NCI-H774 (cell line): ENCODE measurements at places on chromosomes 5 and 9.

- no peak for DNase-seq
Measured at GRCh38 chr9:34454571-34455065, 3.8 kb downstream of the FAM219A start.

DNA sequence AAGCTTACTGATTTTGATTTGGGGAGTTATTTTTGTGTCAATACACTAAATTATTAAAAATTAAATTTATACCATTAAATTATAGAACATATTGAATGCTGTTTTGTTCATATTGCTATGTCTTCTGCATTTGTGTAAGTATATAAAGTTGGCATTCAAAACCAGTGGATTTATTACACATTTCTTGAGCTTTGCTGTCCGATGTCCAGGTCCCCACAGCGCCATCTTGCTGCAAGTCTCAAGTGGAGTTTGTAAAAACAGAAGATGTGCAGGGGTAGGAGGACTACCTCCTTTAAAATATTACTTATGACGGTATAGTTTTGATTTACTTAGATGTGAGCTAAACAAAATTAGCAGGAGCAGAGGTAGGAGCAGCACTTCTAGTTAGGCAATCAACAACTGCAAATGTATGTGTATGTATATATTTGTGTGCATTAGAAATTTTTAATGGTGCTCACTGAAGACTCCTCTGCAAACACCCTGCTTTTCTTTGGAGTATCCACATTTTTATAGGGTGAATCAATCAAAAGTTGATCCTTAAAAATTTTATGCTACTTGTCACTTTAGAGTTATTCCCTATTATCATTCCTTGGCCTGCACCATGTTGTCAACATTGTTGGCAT is 37.4 kb downstream of the CPEB4 start:
- DNase-seq, result no peak

- DNase-seq, result peak; percentile 19
Measured at GRCh38 chr9:26744191-26744965, 148.2 kb downstream of the CAAP1 start.

- DNase-seq, result no peak
Measured at GRCh38 chr5:142826741-142827492, 56.7 kb downstream of the ARHGAP26 start.

GRCh38 chr5:67942421-67942820 is 273.1 kb upstream of the PIK3R1 start:
- no peak for DNase-seq

- no peak for DNase-seq
Measured at GRCh38 chr5:169637549-169638121, 560 bp downstream of the DOCK2 start.

DNA sequence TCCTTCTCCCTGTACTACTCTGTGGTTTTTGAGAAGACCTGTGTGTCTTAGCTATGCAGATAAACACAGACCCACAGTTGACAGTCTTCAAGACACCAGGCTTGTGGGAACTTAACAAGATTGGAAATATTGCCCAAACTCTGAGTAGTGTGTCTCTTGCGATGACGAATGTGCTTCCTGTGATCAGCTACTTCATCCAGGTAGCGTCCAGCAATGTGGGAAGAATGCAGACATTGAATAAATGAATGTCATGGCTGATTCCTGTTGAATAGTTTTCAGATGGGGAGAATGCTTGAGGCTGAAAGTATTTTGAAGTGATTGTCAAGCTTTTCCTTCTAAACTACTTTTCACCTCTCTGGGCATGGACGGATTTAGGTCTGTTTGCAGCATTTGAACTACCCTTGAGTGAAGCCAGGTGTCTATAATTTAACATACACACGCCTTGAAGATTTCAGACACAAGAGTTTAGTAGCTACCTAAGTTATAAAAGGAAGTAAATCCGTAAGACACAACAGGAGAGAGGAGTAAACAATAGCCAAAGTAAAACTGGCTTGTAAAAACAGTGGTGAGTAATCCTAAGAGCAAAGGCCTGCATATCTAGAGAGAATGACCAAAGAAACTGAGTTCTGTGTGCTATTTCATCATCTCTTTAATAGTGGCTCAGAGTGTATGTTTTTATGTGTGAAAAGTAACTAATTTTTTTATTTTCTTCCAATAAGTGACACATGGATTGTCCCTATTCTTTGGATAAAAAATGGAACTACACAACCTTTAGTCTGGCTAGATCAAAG is 30.0 kb upstream of the ARL14EPL start:
- no peak for DNase-seq

DNA sequence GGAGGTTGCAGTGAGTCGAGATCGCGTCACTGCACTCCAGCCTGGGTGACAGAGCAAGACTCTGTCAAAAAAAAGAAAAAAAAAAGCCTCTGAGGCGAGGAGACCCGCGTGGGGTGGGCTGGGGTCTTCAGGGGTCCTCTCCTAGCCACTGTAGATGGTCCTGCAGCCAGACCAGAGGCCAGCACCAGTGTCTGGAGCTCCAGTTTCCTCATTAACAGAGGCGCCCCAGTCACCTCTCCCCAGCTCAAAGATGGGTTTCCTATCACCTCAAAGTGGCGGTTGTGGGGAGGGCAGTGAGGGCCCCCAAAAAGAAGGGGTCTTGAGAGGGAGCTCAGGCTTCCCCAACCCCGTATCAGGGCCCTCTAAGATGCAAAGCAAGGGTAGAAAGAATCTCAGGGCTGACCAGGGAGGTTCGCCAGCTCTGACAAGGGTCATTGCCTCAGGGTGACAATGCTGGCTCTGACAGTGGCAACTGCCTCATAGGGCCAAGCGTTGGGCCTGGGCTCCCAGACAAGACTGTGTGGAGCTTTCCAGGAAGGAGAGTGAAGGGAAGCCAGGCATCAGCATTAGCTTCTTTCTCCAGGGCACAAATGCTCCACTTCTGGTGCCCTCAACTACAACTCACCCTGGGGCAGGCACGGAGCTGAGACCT is 15.0 kb downstream of the STK10 start:
- DNase-seq, result no peak

DNA sequence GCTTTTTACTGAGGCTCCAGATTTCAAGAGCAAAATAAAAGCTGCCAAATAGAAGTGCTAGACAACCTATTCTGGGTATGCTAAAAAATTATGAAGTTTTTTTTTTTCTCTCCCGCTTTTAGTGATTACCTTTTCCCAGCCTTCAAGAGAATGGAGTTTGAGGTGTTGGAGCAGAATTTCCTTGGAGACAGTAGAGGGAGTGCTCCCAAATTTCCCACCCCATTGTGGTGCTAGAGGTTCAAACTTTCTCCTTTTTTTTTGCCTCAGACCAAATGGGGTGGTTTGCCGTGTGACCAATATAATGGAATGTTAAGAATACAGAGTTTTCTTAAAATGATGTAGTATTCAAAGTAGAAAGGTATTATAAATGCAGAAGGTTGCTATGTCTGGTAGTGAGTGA is 244.2 kb upstream of the RIOK2 start:
- no peak for DNase-seq

DNA sequence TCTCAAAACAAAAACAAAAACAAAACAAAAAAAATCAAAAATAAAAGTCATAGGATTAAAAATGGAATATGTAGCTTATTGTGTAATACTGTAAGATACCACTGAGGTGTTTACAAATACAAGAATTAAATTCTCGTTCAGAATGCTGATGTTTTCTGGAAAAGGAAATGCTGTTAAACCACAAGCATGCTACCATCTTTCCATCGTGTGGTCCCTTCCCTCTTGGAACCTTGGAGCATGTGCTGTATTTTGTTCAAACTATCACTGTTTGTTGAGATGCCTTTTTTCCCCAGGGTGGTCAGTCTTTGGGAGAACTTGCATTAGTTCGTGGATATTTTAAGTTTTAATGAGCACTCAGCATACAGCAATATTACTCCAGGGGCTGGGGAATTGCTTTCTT is 39.7 kb downstream of the SUB1 start:
- no peak for DNase-seq

GRCh38 chr9:8762479-8763085 is 963.0 kb upstream of the DMAC1 start:
- DNase-seq, result no peak

DNA sequence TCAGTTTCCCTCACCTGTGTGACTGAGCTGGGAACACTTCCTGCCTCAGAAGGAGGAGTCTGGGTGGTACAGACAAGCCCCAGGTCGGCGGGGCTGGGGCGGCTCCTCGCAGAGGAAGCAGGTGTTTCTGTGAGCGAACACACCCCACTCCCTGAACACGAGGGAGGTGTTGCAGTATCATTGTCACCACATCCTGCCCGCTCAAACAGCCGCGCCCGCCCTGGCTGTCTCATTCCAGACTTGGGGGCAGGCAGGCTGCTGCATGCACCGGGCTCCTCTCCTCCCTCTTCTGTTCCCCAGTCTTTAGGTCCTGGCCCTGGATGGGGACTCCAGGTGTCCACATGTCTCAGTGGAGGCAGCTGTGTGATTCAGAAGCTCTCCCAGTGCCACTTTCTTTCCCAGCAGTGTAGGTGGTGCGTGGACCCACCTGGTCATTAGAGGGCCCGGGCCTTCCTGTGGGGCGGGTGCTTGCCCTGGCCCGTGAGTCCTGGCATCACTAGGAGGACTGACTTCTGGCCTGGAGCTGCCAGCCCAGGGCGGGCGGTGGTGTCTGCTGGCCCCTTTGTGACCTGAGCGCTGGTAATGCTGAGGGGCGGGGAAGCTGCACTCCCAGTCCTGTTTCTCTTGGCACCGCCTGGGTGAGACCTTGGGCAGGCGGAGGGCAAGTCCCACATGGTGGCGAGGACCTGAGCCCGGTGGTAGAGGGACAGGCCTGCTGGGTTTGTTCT is 18.3 kb upstream of the PHYHD1 start:
- no peak for DNase-seq

GRCh38 chr9:86321373-86321772 is 32.8 kb downstream of the TUT7 start:
- no peak for DNase-seq

DNA sequence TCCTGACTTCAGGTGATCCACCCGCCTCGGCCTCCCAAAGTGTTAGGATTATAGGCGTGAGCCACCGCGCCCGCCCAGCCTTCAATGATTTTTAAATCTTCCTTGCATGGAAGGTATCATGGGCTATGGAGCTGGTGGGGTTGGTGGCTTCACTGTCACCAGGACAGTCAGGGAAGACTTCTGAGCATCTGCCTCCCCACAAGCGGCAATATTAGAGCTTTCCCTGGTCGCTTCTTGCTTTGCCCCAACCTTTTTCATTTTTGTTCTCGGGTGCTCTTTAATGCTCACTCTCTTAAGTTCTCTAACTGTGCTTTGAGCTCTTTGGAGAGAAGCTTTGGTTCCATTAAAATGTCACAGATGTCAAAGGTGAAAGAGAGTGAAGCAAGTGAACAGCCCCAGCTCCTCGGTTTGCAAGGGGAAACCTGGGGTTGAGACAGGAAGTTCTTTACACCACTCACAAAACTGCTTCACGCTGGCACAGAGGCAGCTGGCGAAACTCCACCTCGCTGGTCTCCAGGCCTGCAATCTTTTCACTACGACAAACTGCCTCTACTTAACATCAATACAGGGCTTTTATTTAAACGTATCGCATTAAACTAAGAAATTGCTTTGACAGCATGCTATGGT is 142.5 kb upstream of the RETREG1 start:
- no peak for DNase-seq

- DNase-seq, result no peak
Measured at GRCh38 chr9:18452276-18452675, 21.7 kb upstream of the ADAMTSL1 start.

DNA sequence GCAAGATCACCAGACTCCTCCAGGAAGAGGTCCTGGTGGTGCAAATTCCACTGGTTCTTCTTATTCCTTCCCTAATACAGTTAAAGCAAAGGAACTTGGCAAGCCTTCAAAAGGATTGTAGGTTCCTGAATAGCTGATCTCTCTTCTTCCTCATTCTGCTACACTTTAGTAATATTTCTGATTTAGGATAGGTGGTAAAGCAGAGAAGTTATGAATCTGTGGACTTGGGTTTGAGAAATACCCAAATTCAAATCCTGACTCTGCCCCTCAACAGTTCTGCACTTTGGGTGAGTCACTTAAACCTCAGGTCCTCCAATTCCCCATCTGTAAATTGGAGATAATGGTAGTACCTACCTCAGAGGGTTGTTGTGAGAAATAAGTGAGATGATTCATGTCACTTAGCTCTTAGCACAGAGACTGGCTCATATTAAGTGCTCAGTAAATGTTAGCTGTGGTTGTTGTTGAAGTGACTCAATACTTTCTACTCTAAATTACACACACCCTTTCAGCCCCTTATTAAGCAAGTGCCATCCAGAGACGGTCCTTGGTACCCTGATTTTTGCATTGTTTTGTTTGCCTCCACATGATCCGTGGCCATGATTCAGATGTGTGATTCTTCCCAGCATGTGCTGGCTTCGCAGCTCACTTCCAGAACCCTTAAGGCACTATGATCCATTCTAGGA is 5.2 kb downstream of the SH3RF2 start:
- DNase-seq, result no peak

GRCh38 chr9:84513979-84514378 is 155.6 kb upstream of the NTRK2 start:
- no peak for DNase-seq

DNA sequence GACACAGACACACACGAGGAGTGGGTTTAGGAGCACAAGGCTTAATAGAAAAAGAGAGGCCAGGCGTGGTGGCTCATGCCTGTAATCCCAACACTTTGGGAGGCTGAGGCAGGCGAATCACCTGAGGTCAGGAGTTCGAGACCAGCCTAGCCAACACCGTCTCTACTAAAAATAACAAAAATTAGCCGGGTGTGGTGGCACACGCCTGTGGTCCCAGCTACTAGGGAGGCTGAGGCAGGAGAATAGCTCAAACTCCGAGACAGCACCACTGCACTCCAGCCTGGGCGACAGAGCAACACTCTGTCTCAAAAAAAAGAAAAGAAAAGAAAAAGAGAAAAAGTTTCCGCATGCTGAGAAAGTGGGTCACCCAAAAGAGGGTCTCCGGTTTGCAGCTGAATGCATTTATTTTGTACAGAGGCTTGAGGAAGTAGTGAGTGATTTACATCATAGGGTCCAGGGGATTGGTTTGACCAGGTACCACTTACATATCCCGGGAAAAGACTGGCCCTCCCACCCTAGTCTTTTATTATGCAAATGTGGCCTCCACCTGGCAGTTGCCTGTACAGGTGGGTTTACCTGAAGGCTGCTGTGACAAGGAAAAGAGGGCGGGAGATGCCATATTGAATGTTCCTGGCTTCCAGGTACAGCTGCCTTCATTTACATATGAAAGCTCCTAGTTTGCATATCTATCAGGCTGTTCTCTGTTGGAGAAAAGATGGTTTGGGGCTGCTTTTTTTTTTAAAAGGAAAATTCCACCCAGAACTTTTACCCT is 366.2 kb upstream of the GRAMD2B start:
- no peak for DNase-seq

GRCh38 chr9:104279535-104280177 is 185.5 kb downstream of the SMC2 start:
- DNase-seq, result no peak

DNA sequence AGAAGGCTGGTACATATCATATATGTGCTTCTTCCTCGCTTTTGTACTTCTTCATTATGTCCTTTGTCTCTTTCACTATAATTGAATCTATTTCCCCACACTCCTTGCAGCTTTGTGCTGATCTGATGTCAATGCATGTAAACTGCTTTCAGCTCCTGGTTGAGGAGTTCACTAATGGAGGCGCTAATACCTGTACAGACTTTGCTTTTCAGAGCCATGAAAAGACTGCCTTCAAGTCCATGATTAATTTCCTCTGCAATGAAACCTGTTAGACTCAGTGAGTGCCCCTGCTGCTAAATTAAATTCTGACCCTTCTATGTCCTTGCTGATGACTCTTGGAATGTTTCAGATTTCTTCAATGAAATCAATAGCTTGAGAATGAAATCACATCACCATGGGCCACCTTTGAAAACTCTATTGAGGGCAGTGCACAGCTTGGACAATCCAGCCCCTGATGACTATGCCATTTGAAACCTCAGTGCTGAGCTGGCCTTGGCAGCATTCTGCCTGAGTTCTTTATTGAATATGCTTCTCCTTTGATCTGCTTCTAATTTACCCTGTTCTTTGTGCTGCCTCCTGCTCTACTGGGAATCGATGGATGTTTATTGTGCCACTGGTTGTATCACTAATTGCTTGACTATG is 358.2 kb upstream of the DMAC1 start:
- DNase-seq, result no peak
